HT-29 (cell line): ENCODE measurements at places on chromosomes 7 and 10. TPM values are rescaled to one million over a fixed set of nuclear protein-coding genes. Genes with fewer than 3 reads are reported as not detected.

DNA sequence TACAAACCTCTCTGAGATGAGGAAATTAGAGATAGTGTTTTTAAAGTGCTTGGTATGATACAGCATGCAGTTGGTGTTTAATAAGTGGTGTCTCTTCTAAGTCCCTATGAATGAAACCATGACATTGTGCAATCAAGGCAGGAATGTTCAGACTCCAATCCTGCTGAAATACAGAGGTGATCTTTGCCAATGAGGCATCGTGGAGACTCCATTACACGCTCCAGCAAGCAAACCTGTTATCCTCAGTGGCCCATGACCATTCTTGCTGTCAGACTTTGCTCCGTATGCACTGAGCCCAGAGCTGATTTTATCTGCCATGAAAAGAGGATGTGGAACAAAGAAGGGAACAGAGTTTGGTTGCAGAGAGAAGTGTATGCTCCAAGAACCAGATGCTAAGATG, 47.3 kb downstream of the CDHR3 start:
- DNase-seq = no peak

DNA sequence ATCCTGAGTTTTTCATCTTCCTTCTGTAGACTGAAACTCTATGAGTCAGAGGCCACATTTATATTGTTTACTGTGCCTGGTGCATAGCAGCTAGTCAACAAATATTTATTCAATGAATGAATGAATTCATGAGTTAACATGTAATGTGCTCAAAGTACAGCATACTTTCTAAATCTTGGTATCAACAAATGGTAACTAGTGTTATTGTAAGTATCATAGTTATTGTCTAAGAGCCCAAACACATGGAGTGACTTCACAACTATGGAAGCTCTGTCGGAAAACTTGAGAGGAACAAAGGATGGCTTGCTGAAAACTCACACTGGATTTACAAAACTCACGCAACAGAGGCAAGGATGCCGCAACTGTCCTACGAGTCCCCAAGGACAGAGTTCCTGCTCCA, 35.9 kb downstream of the DENND2A start:
- DNase-seq = no peak

- DNase-seq = peak; percentile 62
Observed at GRCh38 chr10:61869774-61870525, 31.5 kb upstream of the ARID5B start.

The POU6F2 gene
- not detected in 2 replicates for total RNA-seq

The MAGI2 gene
- 0.08 and 0.23 TPM in 2 replicates for total RNA-seq

DNA sequence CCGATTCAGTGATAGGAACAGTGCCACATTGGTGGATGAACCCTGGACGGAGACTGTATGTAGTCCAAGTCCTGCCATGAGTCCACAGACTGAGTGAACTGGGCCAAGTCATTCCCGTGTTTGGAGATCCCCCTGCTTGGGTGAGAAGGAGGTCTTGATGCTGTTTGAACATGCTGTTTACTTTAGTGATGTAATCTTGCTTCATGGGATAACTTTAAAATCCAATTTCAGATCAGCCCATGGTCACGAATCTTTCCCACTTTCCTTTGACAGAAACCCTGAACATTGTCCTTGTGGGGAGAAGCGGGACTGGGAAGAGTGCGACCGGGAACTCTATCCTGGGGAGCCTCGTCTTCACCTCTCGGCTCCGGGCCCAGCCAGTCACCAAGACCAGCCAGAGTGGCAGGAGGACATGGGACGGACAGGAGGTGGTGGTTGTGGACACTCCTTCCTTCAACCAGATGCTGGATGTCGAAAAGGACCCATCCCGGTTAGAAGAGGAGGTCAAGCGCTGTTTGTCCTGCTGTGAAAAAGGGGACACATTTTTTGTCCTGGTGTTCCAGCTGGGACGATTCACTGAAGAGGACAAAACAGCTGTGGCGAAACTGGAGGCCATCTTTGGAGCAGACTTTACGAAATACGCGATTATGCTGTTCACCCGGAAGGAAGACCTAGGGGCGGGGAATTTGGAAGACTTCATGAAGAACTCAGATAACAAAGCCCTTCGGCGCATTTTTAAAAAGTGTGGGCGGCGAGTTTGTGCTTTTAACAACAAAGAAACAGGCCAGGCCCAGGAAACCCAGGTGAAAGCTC, 26.6 kb downstream of the GIMAP8 start:
- no peak for DNase-seq

GRCh38 chr10:132385721-132386418, 11.1 kb upstream of the PWWP2B start:
- DNase-seq = no peak

The XRCC2 gene
- total RNA-seq = 9.1 and 10.4 TPM in 2 replicates

DNA sequence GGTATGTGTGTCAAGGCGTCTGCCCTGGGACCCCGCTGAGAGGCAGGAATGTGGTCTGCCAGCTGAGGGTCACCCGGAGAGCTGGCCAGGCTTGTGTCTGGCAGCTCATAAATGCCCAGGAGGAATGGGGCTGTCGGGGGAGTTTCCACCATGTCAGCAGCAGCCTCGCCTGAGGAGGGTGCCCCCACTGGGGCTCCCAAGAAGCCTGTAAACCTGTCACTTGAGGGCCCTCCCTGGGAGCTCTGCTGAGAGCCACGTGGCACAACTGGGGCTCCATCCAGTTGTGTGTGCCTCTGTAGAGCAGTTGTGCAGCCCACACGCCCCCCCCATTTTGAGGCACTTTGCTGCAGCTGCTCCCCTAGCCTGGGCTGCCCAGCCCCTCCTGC, 70.6 kb downstream of the NEURL1 start:
- DNase-seq = no peak

- DNase-seq = peak; percentile 85
Observed at GRCh38 chr10:15084502-15084922, 4.1 kb downstream of the ACBD7 start.
